ENCODE measurements at places on chromosomes 16 and 17. TPM values are rescaled to one million over a fixed set of nuclear protein-coding genes. Genes with fewer than 3 reads are reported as not detected.

The KRTAP1-4 gene
- not detected for total RNA-seq

The ATAD5 gene
- 8.6 TPM for total RNA-seq

The PRRT2 gene
- total RNA-seq = 15.9 TPM

The KRT15 gene
- total RNA-seq = not detected

The ASGR1 gene
- total RNA-seq = 18.8 TPM

The SLC52A1 gene
- total RNA-seq = not detected

The MMP2 gene
- total RNA-seq = 8.2 TPM

The OR4D1 gene
- under 0.01 TPM for total RNA-seq

The TMEM100 gene
- total RNA-seq = 3.3 TPM

The DHRS7C gene
- total RNA-seq = not detected

The HSD3B7 gene
- total RNA-seq = 2.0 TPM

The TMC6 gene
- total RNA-seq = 2.0 TPM

The WNK4 gene
- total RNA-seq = 0.41 TPM
